ENCODE measurements at places on chromosomes 16 and 17.
A peak's percentile ranks its signal among the peaks of the same experiment; 100 is the strongest.

DNA sequence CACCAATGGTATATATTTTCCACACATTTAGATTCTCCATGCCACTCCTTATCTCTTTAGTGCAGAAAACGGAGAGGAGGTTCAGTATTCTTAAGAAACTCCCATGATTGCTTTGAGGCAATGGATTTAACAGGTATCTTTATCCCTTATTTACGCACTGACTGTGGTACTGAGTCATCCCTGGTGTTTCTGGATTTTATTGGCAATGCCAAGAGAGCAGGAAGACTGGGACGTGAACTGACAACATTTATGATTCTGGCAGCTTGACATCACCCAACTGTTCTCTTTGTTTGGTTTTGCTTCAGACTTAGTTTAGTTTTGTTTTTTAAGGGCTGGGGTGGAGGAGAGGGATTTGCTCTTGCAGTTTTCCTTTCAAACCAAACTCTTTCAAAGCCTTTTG, 131.4 kb downstream of the WWOX start:
- DNase-seq, result peak; percentile 41

- no peak for DNase-seq
Observed at GRCh38 chr16:23014592-23014991, 134.7 kb downstream of the USP31 start.

GRCh38 chr17:7606280-7606679, 8.4 kb downstream of the FXR2 start:
- no peak for DNase-seq

DNA sequence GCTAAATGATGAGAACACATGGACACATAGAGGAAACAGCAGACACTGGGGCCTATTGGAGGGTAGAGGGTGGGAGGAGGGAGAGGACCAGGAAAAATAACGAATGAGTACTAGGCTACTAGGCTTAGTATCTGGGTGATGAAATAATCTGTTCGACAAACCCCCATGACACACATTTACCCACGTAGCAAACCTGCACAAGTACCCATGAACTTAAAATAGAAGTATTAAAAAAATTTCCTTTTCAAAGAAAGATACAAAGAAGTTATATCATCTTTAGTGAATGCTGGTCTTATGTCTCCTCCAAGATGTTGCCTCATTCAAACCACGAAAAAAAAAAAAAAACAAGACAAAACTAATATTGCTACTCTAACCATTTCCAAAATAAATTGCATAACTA, 31.7 kb downstream of the MBTD1 start:
- DNase-seq, result peak; percentile 56

DNA sequence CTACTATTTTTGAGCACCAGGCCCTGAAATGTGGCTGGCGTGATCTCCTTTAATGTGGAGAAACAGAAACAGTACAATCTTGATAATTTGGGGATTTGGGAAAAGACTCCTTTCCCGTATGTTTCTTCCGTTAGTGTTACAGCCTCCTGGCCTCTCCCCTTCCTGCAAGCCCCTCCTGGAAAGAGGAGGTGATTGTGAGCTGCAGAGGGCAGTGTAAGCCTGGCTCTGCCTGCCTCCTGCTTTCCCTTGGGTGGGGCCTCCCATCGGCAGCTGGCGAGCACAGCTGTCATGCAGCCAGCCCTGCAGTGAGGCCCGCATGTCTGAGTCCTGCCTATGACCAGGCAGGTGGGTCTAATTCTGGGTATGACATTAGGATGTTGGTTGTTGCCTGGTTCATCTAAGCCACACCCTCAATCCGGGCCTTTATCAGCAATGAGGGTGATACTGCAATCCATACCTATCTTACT, 48.7 kb upstream of the WSB1 start:
- DNase-seq, result peak; percentile 97

GRCh38 chr16:52548261-52549010, 1.5 kb upstream of the TOX3 start:
- DNase-seq, result no peak

GRCh38 chr16:88785106-88785924, at the start of gene PIEZO1:
TSS of gene PIEZO1 (minus strand) at chr16:88785220. CDS start at chr16:88784964, 256 bp downstream.
- DNase-seq, result peak; percentile 58

- peak; percentile 57 for DNase-seq
Observed at GRCh38 chr17:75679706-75680211, 12.6 kb downstream of the SAP30BP start.

- peak; percentile 71 for DNase-seq
Observed at GRCh38 chr17:1110862-1111598, 68.8 kb downstream of the ABR start.

- DNase-seq, result no peak
Observed at GRCh38 chr17:80750263-80750662, 205.6 kb downstream of the RPTOR start.

DNA sequence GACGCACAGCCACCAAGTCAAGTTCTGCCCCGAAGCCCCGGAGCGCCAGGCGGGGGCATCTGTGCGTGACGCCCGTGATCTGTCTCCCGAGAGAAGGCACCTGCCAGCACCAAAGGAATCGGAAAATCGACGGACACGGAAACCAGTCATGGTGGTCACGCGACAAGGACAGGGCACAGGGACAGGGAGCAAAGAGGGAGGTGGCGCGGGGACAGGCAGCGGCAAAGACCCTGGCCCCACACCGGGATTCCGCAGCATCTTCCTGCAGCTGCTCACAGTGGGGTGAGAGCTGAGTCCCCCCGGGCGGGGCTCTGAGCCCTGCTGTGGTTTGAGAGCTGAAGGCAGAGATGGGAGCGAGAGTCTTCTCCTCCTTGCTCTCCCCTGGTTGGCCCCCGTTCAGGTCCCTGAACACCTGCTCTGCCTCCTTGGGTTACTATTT, 56.4 kb downstream of the ABR start:
- no peak for DNase-seq

- DNase-seq, result no peak
Observed at GRCh38 chr16:7086822-7087616, 245.6 kb upstream of the RBFOX1 start.

- DNase-seq, result no peak
Observed at GRCh38 chr16:59238246-59238645, 504.1 kb upstream of the GOT2 start.

DNA sequence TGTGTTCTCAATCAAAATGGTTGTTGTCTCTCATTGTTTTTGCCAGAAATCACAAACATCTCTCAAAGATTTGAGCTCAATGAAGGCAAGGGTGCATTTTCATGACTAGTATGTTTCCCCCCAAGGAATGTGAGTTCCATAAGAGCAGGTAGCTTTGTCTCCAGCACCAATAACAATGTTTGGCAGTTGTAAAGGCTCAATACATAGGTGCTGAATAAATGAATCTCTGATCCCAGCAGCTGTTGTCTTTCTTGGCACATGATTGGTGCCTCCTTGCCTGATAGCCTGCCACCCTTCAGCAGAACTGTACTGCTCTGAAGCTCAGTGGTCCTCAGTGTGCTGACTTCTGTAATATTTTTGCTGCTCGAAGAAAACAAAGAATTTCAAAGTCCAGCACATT, 103.1 kb upstream of the CDH11 start:
- DNase-seq, result no peak

GRCh38 chr16:70526403-70526802, 2.8 kb downstream of the SF3B3 start:
- DNase-seq, result no peak

DNA sequence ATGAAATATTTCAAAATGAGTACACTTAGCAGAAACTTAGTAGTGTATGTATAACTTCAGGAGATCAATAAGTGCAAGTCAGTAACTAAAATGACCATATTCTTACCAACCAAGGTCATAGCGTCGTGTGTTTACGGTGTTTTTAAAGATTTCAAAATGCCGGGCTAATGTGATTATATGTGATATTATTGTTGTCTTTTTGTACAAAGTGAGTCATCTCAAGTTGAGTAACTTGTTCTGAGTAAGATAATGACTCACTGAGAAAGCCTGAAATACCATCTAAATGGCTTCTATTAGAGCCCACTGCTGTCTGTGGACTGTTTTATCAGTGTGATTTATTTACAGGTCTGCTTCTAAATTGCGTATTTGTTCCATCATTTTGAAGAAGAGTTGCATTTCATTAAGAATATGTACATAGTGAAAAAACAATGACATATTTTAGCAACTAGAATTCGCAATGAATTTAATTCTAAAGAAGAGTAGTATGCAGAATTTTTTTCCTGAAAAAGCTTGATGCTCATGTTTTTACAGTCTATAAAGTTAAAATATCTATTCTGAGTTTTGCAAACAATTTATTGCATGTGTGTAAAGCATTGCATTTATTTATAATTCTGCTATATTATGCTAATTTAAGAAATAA, 12.7 kb downstream of the KRT12 start:
- peak; percentile 81 for DNase-seq

- DNase-seq, result no peak
Observed at GRCh38 chr17:14092808-14093207, 23.5 kb downstream of the COX10 start.

DNA sequence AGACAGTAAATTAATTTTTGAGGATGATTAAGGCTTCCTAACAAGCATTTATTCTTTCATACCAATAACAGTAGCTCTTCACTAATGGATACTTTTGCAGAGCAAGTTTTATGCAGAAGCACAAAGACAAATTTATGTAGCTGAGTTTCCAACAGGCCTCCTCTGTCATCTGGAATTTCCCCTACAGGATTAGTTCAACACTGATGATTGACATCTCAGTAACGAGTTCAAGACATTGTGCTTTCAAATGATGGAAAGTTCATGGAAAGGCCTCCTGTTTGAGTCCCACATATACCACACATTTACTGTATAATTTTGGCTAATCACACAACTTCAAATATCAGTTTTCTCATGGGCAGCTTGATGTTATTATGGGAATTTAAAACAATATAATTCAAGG, 40.6 kb downstream of the ABCA10 start:
- no peak for DNase-seq

DNA sequence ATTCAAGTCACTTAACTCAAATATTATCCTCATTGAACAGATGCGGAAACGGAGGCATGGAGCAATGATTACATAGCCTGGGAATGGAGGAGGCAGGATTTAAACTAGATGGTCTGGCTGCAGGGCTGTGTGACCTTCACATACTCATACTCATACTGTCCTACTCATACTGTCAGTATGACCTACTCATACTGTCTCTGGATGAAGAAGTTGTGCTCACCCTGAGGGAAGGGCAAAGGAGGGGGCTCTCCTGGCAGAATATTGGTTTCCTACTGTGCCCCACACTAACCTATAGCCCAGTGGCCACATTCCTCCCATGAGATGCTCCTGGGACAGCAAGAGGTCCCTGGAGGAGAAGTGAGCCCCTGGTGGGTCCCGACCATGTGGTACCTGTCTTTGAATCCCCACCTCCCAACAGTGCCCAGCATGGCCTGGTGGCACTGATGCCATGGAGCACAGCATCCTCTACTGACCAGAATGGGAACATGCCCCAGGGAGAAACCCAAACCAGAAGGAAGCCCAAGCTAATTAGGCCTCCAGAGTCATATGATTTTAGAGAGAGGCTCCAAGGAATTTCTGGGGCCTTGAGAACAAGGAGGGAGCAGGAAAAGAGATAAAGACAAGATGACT, 197.3 kb upstream of the SDK2 start:
- DNase-seq, result peak; percentile 5

DNA sequence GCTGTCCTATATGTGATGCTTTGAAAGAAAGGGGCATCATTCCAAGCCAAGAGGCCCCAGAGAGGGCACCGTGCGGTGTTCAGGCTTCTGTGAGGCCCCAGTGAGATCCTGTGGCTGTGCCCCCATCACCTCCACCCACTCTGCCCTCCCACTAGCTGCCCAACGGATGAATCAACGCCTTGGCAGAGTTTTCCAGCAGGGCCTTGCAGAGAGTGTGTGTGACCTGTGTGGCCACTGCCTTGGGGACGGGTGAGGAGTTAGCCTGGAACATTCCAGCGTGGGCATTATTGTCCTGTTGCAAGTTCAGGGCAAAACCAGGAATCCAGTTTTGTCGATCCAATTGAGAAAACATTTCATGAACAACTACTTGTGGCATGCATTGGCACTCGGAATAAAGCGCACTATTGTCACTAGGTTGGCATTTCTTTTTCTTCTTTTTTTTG, 53.7 kb downstream of the SF3B3 start:
- DNase-seq, result peak; percentile 61

GRCh38 chr16:59356709-59357108, 622.6 kb upstream of the GOT2 start:
- no peak for DNase-seq

DNA sequence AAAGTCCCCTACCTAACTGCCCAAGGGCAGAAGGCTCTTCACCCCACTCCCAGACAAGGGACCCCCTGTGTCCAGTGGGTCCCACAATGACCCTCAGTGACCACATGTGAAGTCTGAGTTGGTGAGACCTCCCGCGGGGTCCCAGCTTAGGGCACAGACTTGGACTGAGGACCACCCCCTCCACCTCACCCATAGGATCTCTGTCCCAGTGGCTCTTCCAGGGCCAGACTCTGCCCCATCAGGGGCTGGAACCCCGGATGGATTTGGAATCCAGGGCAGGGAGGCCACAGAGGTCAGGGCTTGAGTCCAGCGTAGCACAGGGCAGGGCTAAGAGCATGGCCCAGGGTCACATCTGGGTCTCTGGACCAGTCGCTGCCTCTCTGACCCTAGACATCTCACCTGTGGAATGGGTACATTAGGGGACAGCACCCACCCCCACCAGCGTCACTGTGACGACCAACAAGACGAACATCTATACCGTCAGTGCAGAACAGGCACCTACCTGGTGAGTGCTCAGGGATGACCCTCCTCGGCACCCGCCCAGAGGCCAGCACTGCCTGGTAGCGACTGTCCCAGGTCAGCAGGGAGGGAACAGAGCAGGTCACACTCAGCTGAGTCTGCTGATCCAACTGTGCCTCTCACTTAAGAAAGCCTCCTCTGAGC, 37.7 kb downstream of the TNFRSF13B start:
- DNase-seq, result no peak

- peak; percentile 88 for DNase-seq
Observed at GRCh38 chr16:25060920-25061319, 45.8 kb upstream of the ARHGAP17 start.
